ENCODE measurements at places on chromosomes 5 and 9. TPM values are rescaled to one million over a fixed set of nuclear protein-coding genes. Genes with fewer than 3 reads are reported as not detected.

DNA sequence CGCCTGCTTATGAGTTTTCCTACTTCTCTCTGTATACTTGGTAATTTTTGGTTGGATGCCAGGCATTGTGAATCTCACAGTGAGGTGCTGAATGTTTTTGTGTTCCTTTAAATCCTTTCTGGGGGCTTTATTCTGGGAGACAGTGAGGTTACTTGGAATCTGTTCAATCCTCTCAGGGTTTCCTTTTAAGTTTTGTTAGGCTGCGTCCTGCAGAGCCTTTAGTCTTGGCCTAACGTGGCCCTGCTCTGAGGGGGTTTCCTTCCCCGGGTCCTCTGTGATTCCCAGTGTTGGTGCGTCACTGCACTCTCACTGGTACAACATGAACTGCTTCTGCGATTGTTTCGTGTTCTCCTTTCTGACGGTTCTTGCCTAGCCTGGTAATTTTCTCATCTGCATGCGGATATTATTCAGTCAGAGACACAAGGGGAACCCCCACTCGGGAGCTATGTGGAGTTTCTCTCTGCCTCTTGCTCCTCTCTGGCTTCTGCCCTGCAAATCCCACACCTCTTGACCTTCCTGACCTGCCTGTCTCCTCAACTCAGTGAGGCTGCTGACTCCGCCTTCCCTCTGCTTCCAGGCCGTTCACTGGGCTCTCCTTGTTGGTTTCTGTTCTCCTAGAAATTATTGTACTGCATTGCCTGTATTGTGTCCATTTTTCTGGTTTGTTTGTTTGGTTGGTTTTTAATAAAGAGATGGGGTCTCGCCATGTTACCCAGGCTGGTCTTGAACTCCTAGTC lies 128.1 kb downstream of the DAB2IP start:
- DNase-seq = no peak

Gene CERCAM
- total RNA-seq = 7.0 TPM

GRCh38 chr5:143641549-143642355 lies 170.2 kb upstream of the HMHB1 start:
- DNase-seq = no peak

DNA sequence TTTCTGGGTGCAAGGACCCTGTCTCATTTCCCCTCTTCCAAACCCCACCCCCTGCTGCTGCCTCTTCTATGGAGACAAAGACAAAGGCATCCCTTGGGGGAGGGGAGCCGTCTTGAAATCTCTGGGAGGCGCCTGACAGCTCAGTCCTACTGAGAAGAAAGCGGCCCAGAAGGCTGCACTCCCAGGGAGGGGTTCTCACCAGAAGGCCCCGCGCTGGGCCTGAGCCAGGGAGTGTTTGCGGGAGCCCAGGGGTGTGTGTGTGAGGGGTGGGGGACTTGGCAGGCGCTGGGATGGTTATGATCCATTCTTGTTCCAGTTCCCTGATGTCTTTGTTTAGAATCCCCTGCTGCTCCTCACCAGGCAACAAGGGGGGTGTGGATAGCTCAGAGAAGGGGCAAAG lies 45.7 kb upstream of the ALDH1B1 start:
- DNase-seq = no peak

Gene ZNF346
- total RNA-seq = 8.3 TPM

DNA sequence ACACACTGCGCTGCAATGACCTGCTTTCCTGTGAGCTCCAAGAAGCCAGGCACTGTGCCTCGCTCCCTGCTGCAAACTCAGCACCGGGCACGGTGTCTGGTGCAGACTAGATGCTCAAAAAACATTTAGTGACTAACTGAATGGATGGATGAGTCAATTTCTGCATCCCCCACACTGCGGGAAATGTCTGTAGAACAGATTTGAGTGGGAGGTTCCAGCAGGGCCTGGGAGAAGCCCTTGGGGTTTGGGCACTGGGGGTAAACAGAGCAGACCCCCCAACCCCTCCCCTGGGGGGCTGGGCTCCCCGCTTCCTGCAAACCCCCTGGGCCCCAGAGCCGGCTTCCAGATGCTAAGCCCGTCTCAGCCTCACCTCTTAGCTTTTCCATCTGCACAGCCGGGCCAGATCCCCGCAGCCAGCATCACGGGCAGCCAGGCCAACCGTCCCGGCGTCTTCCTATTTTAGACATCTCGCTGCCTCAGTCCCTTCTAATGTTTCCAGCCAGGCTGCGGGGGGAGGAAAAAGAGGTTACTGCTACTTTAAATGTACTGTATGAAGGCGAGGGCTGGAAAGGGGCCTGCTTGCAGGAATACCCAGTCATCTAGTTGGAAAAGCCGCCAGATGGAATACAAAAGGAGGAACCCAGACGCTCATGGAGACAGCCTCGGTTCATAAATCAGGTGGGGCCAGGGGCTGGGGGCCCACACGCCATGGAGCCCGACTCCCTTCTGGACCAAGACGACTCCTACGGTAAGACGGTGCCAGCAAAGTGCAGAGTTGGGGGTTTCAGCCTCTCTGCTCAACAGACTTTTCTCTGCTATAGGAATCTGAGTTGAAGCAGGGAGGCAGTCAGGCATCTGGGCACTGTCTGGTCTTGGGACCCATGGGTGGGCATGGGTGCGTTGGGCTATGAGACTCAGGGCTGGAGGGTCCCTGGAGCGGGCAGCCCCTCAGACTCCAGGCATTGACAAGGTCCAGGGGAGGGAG lies 67.1 kb upstream of the GGTA1 start:
- peak; percentile 73 for DNase-seq

DNA sequence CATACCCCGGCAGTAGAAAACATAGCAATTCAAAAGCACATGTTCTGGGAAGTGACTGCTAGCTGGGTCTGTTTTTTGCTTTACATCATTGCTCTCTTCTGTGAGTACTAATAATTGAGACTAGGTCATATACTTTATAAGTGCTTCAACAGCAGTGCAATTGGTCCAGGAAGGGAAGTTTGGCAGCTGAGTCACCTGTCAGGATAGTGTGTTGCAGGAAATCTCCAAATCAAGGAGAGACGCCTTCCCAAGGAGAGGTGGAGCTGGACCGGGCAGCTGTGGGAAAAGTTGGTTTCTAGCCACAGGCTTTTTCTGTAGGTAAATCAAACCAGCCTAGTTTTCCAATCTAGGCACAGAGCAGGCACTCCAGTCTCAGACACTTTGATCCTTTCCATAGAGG lies 330.1 kb downstream of the ENC1 start:
- DNase-seq = no peak

DNA sequence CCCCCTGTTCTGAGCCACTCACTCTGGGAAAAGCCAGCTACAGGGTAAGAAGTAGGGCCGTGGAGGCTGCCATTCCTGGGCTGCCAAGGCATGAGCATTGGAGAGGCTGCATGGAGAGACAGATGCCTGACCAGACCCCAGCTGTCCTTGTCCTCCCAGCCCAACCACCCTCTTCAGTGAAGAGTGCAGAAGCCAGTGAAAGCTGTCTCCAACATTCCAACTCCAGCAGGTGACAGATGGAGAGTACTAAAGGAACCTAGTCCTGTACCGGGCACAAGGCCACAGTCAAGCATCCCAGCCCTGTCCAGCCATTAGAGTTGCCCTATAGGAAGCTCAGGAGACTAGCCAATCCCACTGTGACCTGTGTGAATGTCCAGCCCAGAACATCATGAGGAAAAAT lies 165.1 kb downstream of the DIRAS2 start:
- DNase-seq = no peak

GRCh38 chr5:19853616-19854240 lies 134.3 kb downstream of the CDH18 start:
- no peak for DNase-seq

Gene FOXD4L3
- not detected for total RNA-seq

Gene SLC9A3
- 1.3 TPM for total RNA-seq

GRCh38 chr5:156715287-156715686 lies 134.8 kb upstream of the PPP1R2B start:
- no peak for DNase-seq

Gene MYO10
- 4.9 TPM for total RNA-seq

GRCh38 chr5:149836451-149837139 lies 106.5 kb downstream of the PPARGC1B start:
- no peak for DNase-seq

- no peak for DNase-seq
Observed at GRCh38 chr5:15014809-15015208, 143.2 kb upstream of the ANKH start.
